Fibroblast of the aortic adventitia (primary cell): ENCODE measurements at places on chromosomes 13 and 19. TPM values are rescaled to one million over a fixed set of nuclear protein-coding genes. Genes with fewer than 3 reads are reported as not detected.

GRCh38 chr19:56222901-56223300 lies 20.8 kb downstream of the ZSCAN5C start:
- no peak for DNase-seq

DNA sequence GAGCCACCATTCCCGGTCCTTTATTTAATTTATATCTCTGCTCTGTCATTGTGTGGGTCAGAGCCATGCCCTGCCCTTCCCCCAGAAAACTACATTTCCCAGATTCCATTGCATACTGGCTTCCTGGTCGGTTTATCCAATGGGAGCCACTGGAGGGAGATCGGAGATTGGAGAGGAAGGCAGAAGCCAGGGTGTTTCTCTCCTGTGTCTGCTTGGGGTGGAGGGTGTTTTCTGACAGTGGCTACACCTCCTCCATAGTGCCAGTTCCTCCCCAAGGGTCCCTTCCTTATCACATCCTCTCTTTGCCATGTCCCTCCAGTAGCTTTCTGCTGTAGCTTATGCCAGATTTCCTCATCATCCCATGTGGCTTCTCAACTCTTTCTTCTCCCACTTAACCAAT lies 19.0 kb downstream of the OLFM2 start:
- peak; percentile 52 for DNase-seq

- no peak for DNase-seq
These were observed 66.0 kb downstream of the PCCA start for GRCh38 chr13:100154842-100155416.

- peak; percentile 36 for DNase-seq
These were observed 799.2 kb downstream of the GPC5 start for GRCh38 chr13:92197669-92198068.

DNA sequence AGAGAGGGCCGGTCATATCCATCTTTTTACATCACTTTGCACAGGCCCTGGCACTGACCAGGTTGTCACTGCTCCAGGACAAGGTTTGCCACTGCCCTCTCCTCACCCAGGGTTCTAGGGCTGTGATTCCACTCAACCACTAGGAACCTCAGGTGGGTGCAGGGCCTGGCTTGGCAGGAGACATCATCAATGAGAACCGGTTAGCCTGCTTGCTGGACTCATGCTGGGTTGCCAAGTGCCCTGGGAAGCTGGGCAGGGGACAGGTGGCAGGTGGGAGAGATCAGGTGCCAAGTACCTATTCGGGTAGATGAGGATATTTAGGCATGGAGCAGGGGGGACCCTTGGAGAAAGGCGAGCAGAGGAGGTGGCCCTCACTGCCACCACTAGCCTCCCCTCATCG lies 4.2 kb upstream of the CERS4 start:
- DNase-seq = no peak

- peak; percentile 28 for DNase-seq
These were observed 6.4 kb downstream of the MYO9B start for GRCh38 chr19:17081672-17082630.

DNA sequence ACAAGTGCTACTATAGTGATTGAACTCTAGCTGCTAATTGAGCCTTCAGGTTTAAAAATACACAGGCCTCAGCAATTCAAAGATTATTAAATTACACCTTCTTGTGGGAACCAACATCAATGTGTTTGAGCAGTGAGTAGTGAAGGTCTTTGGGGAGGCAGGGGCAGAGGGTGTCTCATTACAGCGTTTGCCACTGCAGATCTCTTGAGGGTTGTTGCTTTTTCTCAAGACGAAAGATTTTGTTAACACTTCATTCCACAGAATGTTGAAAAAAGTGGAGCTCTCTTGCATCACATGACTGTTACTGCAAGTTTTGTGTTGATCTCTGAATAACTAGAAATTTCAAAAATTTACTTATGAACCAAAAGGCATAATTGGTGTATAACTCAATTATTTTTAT lies 253.6 kb downstream of the ATP8A2 start:
- DNase-seq = no peak

GRCh38 chr19:49119411-49120324 lies at the start of gene PPFIA3:
TSS of gene PPFIA3 (plus strand) at chr19:49119544. CDS start at chr19:49127874, 8,330 bp downstream.
- peak; percentile 46 for DNase-seq

DNA sequence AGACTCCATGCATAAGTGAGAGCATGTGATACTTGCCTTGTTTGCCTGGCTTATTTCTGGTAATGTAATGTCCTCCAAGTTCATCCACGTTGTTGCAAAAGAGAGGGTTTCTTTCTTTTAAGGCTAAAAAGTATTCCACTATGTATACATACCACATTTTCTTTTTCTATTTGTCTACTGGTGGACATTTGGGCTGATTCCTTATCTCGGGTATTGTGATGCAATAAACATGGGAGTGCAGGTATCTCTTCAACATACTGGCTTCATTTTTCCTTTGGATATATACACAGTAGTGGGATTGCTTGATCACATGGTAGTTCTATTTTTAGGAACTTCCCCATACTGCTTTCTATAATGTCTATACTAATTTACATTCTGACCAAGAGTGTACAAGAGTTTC lies 49.6 kb upstream of the EBPL start:
- no peak for DNase-seq

GRCh38 chr13:20272588-20273171 lies 40.6 kb upstream of the GJB6 start:
- DNase-seq = no peak

GRCh38 chr13:105612541-105612940 lies 922.9 kb downstream of the EFNB2 start:
- DNase-seq = no peak

- DNase-seq = no peak
These were observed 20.4 kb downstream of the RBM26 start for GRCh38 chr13:79385694-79386093.

- no peak for DNase-seq
These were observed 12.8 kb downstream of the MOB3A start for GRCh38 chr19:2083174-2083854.

GRCh38 chr19:4702764-4703163 lies 20.9 kb downstream of the DPP9 start:
- DNase-seq = no peak

DNA sequence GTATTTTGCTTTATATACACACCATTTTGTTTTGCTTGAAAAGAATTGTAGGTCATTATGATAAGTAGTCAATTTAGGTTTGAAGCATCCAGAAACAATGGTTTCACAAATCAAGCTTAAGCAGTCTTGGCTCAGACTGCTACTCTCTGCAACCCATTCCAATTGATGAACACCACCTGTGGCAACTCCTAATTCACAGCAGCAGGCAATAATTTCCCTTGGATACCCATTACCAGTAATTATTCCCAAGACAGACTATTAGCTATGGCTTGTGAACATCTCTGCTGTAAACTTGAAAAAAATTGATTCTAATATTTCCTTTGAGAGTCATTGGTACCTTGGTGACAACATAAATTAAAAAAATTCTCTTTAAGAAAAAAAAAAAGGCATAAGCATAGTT lies 299.3 kb upstream of the SLITRK6 start:
- DNase-seq = no peak

- DNase-seq = no peak
These were observed 644.4 kb downstream of the PCDH9 start for GRCh38 chr13:66585669-66586203.

- DNase-seq = no peak
These were observed 176.2 kb downstream of the RFC3 start for GRCh38 chr13:33994198-33994597.

- no peak for DNase-seq
These were observed 4.9 kb downstream of the LIPE start for GRCh38 chr19:42422092-42422900.

DNA sequence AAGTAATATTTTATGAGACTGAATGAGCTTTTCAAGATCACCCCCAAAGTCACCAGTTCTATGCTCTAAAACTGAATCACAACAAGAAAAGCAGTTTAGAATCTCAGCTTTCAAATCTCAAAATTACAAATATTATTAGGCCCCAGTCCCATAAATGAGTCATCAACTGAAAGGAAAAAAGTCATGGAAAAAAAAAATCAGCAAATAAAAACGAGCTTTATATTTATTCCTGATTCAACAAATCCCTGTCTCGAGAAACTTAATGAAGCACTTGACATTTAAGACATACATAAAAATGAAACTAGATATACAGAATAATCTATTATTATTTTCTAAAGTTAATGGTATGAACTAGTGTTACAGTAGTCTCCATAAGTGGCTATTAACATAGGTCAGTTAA lies 203.0 kb downstream of the DIAPH3 start:
- DNase-seq = no peak

DNA sequence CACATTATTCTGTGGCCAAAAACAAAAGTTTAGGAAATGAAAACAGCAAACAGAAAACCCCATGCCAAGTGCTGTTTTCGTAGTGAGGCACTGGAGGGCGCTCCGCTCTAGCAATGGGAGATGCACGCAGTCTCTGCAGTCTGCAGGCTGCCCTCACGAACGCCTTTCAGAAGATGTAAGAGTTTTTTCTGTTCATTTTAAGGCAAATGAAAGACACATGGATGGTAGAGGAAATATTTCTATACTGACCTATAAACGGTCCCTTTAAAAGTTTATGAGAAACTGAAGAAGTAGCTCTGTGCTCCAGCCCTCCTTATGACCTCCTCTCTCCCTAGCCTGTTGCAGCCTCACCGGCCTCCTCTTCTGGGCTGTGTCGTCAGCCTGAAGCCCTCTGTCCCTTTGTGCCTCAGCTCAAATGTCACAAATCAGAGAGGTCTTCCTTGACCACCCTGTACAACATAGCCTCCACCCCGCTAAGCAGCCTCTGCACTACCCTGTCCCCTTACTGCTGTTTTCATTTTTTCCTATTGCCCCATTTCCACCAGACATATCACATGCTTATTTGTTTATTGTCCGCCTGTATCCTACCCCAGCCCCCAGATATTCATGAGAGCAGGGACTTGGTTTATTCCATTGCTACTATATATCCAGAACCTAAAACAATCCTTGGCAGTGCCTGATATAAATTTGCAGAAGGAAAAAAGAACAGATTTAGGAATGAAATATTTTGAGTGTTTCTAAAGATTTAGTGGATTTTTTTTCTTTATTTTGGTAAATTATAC lies 116.4 kb downstream of the TM9SF2 start:
- DNase-seq = peak; percentile 49

DNA sequence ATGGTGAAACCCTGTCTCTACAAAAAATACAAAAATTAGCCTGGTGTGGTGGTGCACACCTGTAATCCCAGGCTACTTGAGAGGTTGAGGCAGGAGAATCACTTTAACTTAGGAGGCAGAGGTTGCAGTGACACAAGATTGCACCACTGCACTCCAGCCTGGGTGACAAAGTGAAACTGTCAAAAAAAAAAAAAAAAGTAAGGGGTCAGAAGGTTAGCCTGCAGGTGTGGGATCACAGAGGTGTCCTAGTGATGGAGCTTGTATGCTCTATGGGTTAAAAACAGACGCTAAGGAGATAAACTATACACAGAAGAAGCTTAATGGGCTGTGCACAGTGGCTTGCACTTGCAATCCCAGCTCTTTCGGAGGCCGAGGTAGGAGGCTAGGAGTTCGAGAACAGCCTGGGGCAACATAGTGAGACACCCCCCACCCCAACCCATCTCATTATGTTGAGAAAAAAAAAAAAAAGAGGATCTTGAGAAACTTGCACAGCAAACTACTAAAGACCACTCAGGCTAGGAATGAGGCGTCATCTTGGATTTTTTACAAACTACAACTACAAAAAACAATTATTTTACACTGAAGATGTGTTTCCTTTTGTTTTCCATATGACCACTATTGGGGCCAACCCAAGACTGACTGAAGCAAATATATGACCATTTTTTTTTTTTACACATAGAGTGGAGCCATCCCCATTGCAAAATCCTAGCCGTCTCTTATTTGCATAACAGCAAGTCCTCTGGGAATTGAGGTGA lies 7.9 kb downstream of the FOSB start:
- DNase-seq = no peak

The TMPRSS9 gene
- total RNA-seq = not detected in 2 replicates

The ZNF880 gene
- total RNA-seq = 15.2 and 27.3 TPM in 2 replicates

The DCLK1 gene
- total RNA-seq = 67.8 and 80.0 TPM in 2 replicates

The NKPD1 gene
- 0.25 and 0.36 TPM in 2 replicates for total RNA-seq

The WDR88 gene
- total RNA-seq = not detected in 2 replicates

The ZNF154 gene
- total RNA-seq = 2.3 and 2.5 TPM in 2 replicates

The MCEMP1 gene
- total RNA-seq = not detected in 2 replicates

The ZNF575 gene
- total RNA-seq = 0.63 TPM in 1 of 2 replicates, not detected in the other

The TTC9B gene
- total RNA-seq = not detected in 2 replicates

The CGB8 gene
- not detected in 2 replicates for total RNA-seq

The SELENOV gene
- not detected in 2 replicates for total RNA-seq
